ENCODE measurements at places on chromosomes 4 and X.

GRCh38 chr4:26804925-26805324, 55.7 kb upstream of the STIM2 start:
- no peak for DNase-seq
- no peak overlapping the region for H3K4me3 ChIP-seq
- no peak overlapping the region for H3K27ac ChIP-seq
- no peaks in the 10 kb centered on the region for H3K36me3 ChIP-seq
- H3K4me1 ChIP-seq: no peaks in the 10 kb centered on the region
- no peaks in the 10 kb centered on the region for H3K27me3 ChIP-seq

DNA sequence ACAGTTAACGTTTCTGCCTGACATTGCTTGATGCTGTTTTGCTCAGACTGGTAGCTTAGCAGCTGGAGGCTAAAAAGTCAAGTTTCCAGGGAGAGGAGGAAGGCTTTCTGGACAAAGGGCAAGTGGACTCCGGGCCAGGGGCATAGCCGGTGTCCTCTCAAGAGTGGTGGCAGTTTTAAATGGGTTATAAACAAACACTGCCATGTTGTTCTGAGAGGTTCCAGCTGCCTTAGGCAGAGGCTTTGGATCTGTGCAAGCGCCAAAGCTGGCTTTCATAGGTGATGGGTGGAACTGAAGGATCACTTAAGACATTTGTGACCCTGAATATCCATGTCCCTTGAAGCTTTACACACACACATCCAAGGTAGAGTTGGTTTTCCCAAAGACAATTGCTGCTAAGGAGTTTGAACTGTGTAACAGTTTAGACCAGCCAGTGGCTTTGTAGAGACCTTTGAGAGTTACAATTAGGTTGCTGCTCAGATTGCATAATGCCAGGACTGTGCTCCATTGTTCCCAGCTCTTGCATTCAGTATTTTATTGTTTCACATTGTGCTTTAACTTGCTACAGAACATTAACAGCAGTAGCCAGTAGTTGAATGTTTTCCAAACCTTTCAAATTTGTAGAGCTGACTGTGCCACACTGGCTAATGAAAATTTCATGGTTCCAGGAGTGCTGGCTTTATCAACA, 54.1 kb upstream of the AP1S2 start:
- H3K36me3 ChIP-seq: no peaks in the 10 kb centered on the region
- H3K27ac ChIP-seq: no peak overlapping the region
- DNase-seq: no peak
- no peak overlapping the region for H3K4me3 ChIP-seq

- H3K4me3 ChIP-seq: no peak overlapping the region
- peaks cover 39% of the 10 kb centered on the region for H3K4me1 ChIP-seq
- H3K36me3 ChIP-seq: no peaks in the 10 kb centered on the region
- H3K27ac ChIP-seq: no peak overlapping the region
Observed at GRCh38 chr4:184345573-184345922, 127.9 kb upstream of the ENPP6 start.

DNA sequence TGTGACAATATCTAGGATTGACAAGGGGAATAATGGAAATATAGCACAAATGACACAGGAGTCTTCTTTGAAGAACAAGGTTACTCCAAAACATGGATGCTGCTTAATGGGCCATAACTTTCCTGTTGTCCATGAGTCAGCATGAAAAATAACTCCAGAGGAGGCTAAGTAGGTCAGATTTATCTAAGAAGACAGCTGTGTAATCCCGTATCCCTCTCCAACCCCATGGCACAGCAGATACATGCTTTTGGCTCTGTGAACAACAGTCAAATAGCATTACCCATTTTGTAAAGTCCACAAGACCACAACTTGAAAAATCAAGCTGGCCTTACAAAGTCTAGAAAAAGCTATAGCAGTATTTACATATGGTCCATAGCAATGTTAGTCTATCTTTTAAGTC, 2.1 kb upstream of the TMEM131L start:
- H3K4me1 ChIP-seq: peaks cover 25% of the 10 kb centered on the region
- peaks cover 7% of the 10 kb centered on the region for H3K36me3 ChIP-seq
- DNase-seq: no peak

DNA sequence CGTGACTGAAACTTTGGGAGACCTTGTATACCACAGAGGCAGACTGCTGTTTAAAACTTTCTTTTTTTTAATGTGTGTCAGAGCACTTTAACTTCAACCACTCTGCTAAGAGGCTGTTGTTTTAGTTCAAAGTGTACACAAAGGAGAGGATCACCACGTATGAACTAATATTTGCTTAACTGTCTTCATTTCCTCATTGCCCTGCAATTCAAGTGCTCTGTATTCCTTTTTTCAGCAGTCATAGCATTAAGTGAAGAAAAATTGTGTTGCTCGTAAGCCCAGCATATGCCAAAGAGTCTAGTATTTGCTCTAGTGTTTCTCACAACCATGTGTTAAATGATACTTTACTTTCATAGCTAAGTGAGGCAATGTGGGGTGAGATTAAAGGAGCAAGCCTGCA, 63.0 kb upstream of the HHIP start:
- H3K4me1 ChIP-seq: no peaks in the 10 kb centered on the region
- peaks cover 1% of the 10 kb centered on the region for H3K36me3 ChIP-seq
- no peak for DNase-seq
- no peak overlapping the region for H3K4me3 ChIP-seq
- no peak overlapping the region for H3K27ac ChIP-seq
- no peaks in the 10 kb centered on the region for H3K27me3 ChIP-seq

GRCh38 chr4:84683064-84683850, 100.3 kb downstream of the CDS1 start:
- no peak for DNase-seq
- H3K27ac ChIP-seq: no peak overlapping the region
- no peaks in the 10 kb centered on the region for H3K36me3 ChIP-seq
- no peaks in the 10 kb centered on the region for H3K4me1 ChIP-seq
- no peaks in the 10 kb centered on the region for H3K27me3 ChIP-seq
- no peak overlapping the region for H3K4me3 ChIP-seq

- no peak overlapping the region for H3K4me3 ChIP-seq
- DNase-seq: no peak
- H3K36me3 ChIP-seq: no peaks in the 10 kb centered on the region
- H3K27me3 ChIP-seq: no peaks in the 10 kb centered on the region
- H3K4me1 ChIP-seq: no peaks in the 10 kb centered on the region
- H3K27ac ChIP-seq: no peak overlapping the region
Observed at GRCh38 chr4:187118602-187119120, 395.0 kb upstream of the FAT1 start.

- H3K4me3 ChIP-seq: no peak overlapping the region
- H3K27me3 ChIP-seq: no peaks in the 10 kb centered on the region
- no peak overlapping the region for H3K27ac ChIP-seq
- no peak for DNase-seq
- peaks cover 11% of the 10 kb centered on the region for H3K4me1 ChIP-seq
Observed at GRCh38 chrX:110036162-110037033, 33.5 kb downstream of the TMEM164 start.

DNA sequence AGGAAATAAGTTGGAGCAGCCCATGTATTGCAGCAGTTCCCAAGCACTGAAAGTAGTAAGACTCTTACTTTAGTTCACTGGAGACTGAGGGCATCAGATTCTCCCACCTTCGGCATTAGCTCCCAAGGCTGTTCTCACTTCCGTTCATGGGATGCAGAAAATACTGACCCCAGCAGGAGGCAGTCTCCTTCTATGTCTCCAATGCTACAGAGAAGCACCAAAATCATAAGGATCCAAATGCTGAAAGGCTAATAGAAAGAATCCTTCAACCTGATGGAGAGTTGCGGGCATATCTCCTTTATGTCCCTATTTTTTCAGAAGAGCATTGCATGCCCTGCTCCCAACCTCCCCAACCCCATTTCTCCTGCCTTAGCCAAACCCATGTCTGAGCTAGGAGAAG, 32.4 kb downstream of the ADH7 start:
- H3K4me1 ChIP-seq: peaks cover 6% of the 10 kb centered on the region
- no peak for DNase-seq
- H3K27me3 ChIP-seq: no peaks in the 10 kb centered on the region
- H3K36me3 ChIP-seq: no peaks in the 10 kb centered on the region
- no peak overlapping the region for H3K27ac ChIP-seq

- DNase-seq: no peak
- peaks cover 26% of the 10 kb centered on the region for H3K27me3 ChIP-seq
- H3K4me1 ChIP-seq: no peaks in the 10 kb centered on the region
Observed at GRCh38 chrX:55524487-55524886, 34.8 kb upstream of the USP51 start.

DNA sequence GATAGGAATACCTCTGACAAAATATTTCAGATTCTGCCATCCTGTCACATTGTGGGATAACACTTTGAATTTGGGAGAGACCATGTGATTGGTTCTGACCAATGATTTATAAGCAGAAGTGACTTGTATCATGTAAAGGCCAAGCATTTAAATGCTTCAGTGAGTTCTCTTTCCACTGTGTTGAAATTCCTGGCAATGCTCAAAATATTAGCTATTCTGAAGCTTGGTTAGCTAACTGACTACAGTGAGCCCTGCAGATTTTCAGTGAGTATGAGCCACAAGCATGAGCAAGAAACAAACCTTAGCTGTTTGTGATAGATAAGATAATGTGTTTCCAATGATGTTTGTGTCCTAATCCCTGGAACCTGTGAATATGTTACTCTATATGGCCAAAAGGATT, 562.8 kb upstream of the AADAT start:
- H3K4me1 ChIP-seq: no peaks in the 10 kb centered on the region
- no peaks in the 10 kb centered on the region for H3K36me3 ChIP-seq
- no peak overlapping the region for H3K27ac ChIP-seq
- no peak overlapping the region for H3K4me3 ChIP-seq

GRCh38 chrX:74133156-74133796, 170.7 kb upstream of the ZCCHC13 start:
- no peaks in the 10 kb centered on the region for H3K27me3 ChIP-seq
- no peak overlapping the region for H3K27ac ChIP-seq
- no peaks in the 10 kb centered on the region for H3K4me1 ChIP-seq
- H3K4me3 ChIP-seq: no peak overlapping the region

DNA sequence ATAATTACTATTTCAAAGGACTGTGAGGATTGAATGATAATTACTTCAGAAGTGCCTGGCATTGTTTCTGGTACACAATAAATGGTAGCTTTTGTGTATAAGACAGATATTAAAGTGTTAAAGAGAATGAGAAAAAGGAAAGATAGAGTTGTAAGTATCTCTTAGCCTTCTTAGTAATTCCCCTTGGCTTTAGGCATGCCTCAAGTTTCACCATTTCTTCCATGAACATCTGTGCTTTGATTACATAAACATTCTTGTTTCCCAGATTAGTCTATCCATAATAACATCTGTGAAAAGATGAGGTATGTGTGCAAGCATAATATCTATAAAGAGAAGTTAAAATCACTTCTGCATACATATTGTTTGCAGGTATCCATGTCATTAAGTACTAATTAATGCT, 230.9 kb upstream of the TEX13A start:
- no peak for DNase-seq
- H3K4me3 ChIP-seq: no peak overlapping the region
- H3K27me3 ChIP-seq: no peaks in the 10 kb centered on the region
- no peak overlapping the region for H3K27ac ChIP-seq
- H3K4me1 ChIP-seq: no peaks in the 10 kb centered on the region
- no peaks in the 10 kb centered on the region for H3K36me3 ChIP-seq

DNA sequence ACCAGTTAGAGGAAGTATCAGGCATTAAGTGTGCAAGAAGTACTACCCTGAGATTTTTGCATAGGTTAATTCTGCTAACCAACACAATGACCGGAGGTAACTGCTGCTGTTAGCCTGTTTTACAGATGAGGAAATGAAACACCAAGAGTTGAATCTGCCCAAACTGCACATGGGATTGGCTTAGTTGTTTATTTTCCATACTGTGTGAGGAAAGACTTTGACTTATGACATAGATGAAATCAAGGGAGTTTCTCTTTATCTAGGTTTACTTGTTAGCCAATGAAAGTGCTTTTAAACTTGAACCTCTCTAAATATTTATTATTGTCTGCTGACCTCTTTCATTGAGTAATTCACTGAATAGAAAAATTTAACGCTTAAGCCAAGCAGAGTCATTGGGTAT, 10.3 kb downstream of the GUCY1B1 start:
- no peaks in the 10 kb centered on the region for H3K4me1 ChIP-seq
- DNase-seq: no peak
- H3K27ac ChIP-seq: no peak overlapping the region

- H3K27ac ChIP-seq: no peak overlapping the region
- H3K27me3 ChIP-seq: no peaks in the 10 kb centered on the region
- H3K36me3 ChIP-seq: peaks cover 2% of the 10 kb centered on the region
- H3K4me3 ChIP-seq: no peak overlapping the region
Observed at GRCh38 chrX:131917588-131917987, 105.5 kb upstream of the STK26 start.

DNA sequence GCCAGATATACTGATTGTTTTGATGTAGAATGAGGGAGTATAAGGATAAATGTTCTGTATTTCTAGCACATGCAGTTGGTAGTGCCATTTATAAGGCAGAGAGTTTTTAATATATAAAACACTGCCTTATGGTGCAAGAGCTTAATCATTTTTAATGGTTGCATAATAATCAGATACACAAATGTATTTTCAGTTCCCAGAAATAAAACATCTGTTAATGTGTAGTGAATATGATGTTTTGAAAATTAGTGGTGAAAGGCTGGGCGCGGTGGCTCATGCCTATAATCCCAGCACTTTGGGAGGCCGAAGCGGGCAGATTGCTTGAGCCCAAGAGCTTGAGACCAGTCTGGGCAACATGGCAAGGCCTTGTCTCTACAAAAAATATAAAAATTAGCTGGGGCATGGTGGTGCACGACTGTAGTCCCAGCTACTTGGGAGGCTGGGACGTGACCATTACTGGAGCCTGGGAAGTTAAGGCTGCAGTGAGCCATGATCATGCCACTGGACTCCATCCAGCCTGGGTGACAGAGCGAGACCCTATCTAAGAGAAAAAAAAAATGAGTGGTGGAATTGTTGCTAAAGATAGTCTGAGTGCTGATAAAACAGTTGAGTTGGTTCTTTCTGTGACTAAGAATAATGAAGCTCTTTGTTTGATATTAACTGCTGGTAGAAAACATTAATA, 29.3 kb downstream of the CLCN3 start:
- no peaks in the 10 kb centered on the region for H3K27me3 ChIP-seq
- peaks cover 22% of the 10 kb centered on the region for H3K4me1 ChIP-seq
- peaks cover 2% of the 10 kb centered on the region for H3K36me3 ChIP-seq
- no peak overlapping the region for H3K4me3 ChIP-seq
- DNase-seq: no peak
- no peak overlapping the region for H3K27ac ChIP-seq

- no peak overlapping the region for H3K27ac ChIP-seq
- no peaks in the 10 kb centered on the region for H3K36me3 ChIP-seq
- peaks cover 9% of the 10 kb centered on the region for H3K27me3 ChIP-seq
- H3K4me1 ChIP-seq: no peaks in the 10 kb centered on the region
- no peak overlapping the region for H3K4me3 ChIP-seq
- no peak for DNase-seq
Observed at GRCh38 chr4:185754961-185755360, 57.0 kb downstream of the SORBS2 start.

DNA sequence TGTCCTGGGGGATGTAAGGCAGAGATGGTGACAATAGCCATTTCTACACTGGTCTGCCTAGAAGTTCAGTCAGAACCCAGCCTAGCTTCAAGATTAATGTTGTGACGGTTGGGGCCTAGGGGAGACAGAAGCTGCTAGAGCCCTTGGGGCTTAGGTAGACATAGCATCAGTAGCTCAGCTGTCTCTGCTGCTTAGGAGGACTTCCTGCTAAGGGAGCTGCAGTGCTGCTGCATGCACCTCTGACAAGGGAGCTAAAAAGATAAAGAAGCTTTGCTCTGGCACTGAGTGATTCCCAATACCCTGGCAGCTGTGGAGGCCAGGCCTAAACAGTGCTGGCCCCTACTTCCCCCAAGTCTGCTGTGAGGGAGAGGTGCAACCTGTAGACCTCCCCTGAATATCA, 116.0 kb downstream of the CT47B1 start:
- H3K27ac ChIP-seq: no peak overlapping the region
- no peaks in the 10 kb centered on the region for H3K36me3 ChIP-seq
- no peaks in the 10 kb centered on the region for H3K27me3 ChIP-seq
- DNase-seq: no peak
- H3K4me3 ChIP-seq: no peak overlapping the region
- H3K4me1 ChIP-seq: no peaks in the 10 kb centered on the region

Data from central memory CD8-positive, alpha-beta T cell (primary cell).